ENCODE measurements at places on chromosomes 2 and 18. TPM values are rescaled to one million over a fixed set of nuclear protein-coding genes. Genes with fewer than 3 reads are reported as not detected.

The NYAP2 gene
- under 0.01 TPM for total RNA-seq

The GPAT2 gene
- 1.5 TPM for total RNA-seq

The NEU2 gene
- not detected for total RNA-seq

The RIT2 gene
- total RNA-seq, result not detected

The PTPN2 gene
- total RNA-seq, result 42.0 TPM

The DNAJC5G gene
- not detected for total RNA-seq

The ABCB11 gene
- not detected for total RNA-seq

The ASXL3 gene
- 0.72 TPM for total RNA-seq

The TANC1 gene
- 22.6 TPM for total RNA-seq

The SPEG gene
- 1.5 TPM for total RNA-seq

The ANKRD30BL gene
- total RNA-seq, result under 0.01 TPM

The TUBA4B gene
- total RNA-seq, result not detected

The EGR4 gene
- total RNA-seq, result not detected

The CPO gene
- not detected for total RNA-seq

The NABP1 gene
- 23.0 TPM for total RNA-seq

The LBX2 gene
- total RNA-seq, result 3.2 TPM

The MAT2A gene
- 75.9 TPM for total RNA-seq

The RASGRP3 gene
- total RNA-seq, result 2.4 TPM

The GAREM1 gene
- total RNA-seq, result 15.1 TPM

The SH3RF3 gene
- total RNA-seq, result under 0.01 TPM

The RESP18 gene
- total RNA-seq, result not detected

The CCDC150 gene
- 4.6 TPM for total RNA-seq

Measured in tracheal epithelial cell (primary cell).